Neural crest cell (in vitro differentiated cells): ENCODE measurements at places on chromosomes 4 and X.

DNA sequence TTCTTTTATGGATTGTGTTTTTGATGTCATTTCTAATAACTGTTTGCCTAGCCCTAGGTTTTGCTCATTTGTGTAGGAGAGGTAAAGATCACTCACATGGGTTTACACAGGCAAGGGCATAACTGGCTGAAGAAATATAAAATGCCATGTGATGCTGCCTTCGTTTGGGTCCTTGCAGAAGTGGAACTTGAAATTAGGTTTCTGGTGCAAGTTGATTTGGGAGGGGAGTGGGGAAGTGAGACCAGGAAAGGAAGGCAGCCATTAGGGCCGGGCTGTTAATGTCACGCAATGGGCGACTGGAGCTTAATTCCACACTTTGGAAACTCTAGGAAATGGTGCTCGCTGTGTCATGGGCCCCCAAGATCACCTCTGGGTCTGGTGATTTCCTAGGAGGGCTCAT lies 14.5 kb downstream of the CLCN4 start:
- no peaks in the 10 kb centered on the region for H3K27me3 ChIP-seq
- H3K4me1 ChIP-seq: peaks cover 11% of the 10 kb centered on the region
- peaks cover 5% of the 10 kb centered on the region for H3K36me3 ChIP-seq
- DNase-seq: no peak
- H3K27ac ChIP-seq: no peak overlapping the region

DNA sequence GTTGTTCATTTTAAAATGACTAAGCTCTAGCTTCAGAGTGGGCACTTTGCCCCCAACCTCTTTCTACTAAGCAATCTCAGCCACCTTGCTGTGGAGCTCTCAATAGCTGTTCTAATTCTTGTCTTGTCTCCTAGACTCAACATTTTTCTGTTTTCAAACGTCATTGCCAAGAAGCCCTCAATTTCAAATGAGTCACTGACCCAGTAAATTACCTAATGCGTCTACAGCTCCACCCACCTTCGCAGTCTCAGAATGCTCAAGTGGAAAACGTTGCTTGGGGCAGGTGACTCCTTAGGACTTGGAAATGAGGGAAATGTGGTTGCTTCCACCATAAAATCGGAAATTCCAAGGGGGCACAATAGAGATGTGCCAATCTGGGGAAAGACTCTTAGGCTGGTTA lies 59.0 kb downstream of the ING2 start:
- H3K36me3 ChIP-seq: no peaks in the 10 kb centered on the region
- no peak for DNase-seq
- peaks cover 9% of the 10 kb centered on the region for H3K27me3 ChIP-seq

DNA sequence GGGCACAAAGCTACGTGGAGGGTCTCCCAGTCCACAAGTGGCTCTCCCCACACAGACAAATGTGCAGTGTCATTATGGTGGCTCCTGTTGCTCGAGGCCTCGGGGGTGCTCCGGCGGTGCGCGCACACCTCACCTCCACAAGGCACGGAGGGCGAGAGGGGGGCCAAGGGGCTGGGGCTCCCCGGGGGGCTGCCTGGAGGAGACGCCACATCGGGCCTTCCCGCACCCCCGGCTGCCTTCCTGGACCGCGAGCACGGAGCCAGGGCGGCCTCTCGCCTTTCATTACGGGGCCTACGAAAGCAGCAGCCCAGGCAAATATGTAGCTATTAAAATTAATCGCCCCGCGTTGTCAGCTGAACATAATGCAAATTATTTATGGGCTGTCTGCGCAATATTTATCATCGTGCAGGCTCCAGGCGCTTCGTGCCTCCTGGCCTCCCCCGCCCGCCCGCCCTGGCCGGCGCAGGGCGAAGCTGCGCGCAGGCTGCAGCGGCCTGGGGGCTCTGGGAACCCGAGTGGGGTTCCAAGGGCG lies 70.8 kb upstream of the BCOR start:
- H3K4me1 ChIP-seq: peaks cover 68% of the 10 kb centered on the region
- peaks cover 66% of the 10 kb centered on the region for H3K27me3 ChIP-seq
- peaks cover 2% of the 10 kb centered on the region for H3K36me3 ChIP-seq

GRCh38 chr4:148057516-148057915 lies 325.6 kb downstream of the ARHGAP10 start:
- no peak for DNase-seq
- H3K4me1 ChIP-seq: no peaks in the 10 kb centered on the region
- H3K27ac ChIP-seq: no peak overlapping the region
- H3K36me3 ChIP-seq: no peaks in the 10 kb centered on the region
- no peaks in the 10 kb centered on the region for H3K27me3 ChIP-seq

- H3K36me3 ChIP-seq: no peaks in the 10 kb centered on the region
- no peaks in the 10 kb centered on the region for H3K27me3 ChIP-seq
- H3K27ac ChIP-seq: peak overlapping the region; percentile 30
- H3K4me3 ChIP-seq: peak overlapping the region; percentile 86
- peaks cover 48% of the 10 kb centered on the region for H3K4me1 ChIP-seq
- DNase-seq: no peak
These were observed 1.1 kb downstream of the MECP2 start for GRCh38 chrX:154096140-154097002.

GRCh38 chr4:154475820-154476219 lies 15.8 kb downstream of the DCHS2 start:
- no peak overlapping the region for H3K27ac ChIP-seq
- DNase-seq: no peak
- no peak overlapping the region for H3K4me3 ChIP-seq
- H3K4me1 ChIP-seq: no peaks in the 10 kb centered on the region

DNA sequence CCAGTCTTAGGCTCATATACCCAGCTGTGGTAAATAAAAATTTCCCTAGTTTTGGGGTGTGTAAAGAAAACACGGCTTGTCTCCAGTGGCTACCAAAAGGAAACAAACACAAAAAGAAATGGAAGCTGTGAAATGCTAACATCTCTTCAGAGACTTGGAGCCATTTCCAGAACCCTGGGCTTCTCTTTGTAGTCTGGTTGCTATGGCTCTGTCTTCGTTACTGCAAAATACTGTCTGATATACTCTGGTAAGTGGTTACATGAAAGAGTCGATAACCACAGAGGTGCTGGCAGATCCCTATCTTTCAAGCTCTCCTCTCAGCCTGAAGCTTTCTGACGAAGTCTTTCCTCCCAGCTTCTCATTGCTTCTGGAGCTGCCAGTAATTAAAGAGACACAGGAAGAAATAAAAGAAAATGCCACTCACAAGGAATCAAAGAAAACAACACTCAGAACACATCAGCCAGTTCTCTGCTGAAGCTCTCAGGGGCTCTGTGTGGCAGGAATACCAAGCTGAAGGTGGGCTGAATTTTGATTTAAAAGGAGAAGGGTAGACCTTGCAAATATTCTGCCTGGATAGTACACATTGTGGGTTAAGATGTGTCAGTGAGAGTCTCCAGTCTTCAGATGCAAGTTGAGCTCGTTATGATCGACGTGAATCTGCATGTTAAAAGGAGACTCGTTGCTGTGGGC lies 107.6 kb upstream of the FAM9C start:
- H3K4me1 ChIP-seq: no peaks in the 10 kb centered on the region
- no peak overlapping the region for H3K27ac ChIP-seq
- no peak for DNase-seq
- peaks cover 18% of the 10 kb centered on the region for H3K36me3 ChIP-seq

DNA sequence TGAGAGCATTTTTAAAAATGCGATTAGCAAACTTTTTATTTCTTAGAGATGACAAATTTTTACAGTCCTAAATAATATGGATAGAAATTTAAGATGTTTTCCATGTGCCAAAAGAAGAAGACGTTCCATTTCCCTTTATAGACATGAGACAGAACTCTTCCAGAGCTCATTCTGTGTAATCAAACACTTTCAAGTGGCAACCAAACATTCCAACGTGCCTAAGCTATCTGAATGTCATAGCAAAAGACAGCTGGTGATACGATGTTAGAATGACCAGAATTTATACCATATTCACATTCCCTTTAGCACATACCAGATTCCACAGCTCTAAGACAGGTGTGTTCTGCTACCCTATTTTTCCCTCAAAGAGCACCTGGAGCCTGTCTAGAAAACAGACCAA lies 133.2 kb downstream of the ENOX2 start:
- H3K4me3 ChIP-seq: no peak overlapping the region
- H3K36me3 ChIP-seq: no peaks in the 10 kb centered on the region
- no peak for DNase-seq
- H3K27me3 ChIP-seq: no peaks in the 10 kb centered on the region
- H3K27ac ChIP-seq: no peak overlapping the region
